GM12892 (cell line): ENCODE measurements at places on chromosomes 12 and 14.
A peak's percentile ranks its signal among the peaks of the same experiment; 100 is the strongest.

DNA sequence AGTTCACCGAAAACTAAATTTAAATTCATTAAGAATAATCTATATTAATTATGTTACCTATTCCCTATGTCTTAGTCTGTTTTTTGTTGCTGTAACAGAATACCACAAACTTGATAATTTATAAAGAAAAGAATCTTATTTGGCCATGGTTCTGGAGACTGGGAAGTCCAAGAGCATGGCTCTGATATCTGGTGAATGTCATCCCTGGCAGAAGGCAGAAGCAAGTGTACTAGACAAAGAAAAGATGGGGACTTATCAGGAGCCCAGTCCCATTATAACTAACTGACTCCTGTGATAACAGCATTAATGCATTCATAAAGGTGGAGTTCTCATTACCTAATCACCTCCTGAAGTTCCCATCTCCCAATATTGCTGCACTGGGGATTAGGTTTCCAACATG, 33.3 kb upstream of the BCAT1 start:
- DNase-seq = no peak

DNA sequence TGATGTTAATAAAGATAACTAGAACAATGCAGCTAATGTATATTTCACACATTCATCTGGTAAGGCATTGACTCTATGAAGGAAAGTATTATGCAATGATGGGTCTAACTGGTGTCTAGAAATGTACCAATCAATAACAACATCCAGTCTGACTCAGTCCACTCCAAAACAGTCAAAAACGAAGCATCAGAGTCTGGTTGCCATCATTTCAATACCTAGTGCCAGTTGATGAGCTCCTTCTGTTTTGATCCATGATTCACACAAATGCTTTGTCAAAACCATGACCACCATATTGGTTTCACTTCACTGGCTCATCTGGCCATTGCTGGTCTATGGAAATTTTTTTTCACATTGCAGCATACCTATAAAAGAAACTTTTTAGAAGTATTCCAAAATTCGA, 747.2 kb upstream of the TMEM132C start:
- no peak for DNase-seq

DNA sequence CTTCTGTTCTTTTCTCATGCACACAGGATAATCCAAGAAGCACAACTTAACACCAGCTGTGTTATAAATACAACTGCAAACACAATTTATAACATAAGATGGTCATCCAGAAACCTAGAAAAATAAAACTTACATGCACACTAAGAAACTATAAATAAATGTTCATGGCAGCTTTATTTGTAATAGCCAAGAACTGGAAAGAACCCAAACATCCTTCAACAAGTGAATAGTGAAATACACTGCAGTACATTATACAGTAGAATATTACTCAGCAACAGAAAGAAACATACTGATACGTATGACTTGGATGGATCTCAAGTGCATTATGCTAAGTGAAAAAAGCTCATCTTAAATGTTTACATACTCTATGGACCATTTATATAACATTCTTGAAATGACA, 132.7 kb downstream of the SPTSSA start:
- DNase-seq = no peak

GRCh38 chr14:41062826-41063225, 543.9 kb upstream of the LRFN5 start:
- DNase-seq = no peak

DNA sequence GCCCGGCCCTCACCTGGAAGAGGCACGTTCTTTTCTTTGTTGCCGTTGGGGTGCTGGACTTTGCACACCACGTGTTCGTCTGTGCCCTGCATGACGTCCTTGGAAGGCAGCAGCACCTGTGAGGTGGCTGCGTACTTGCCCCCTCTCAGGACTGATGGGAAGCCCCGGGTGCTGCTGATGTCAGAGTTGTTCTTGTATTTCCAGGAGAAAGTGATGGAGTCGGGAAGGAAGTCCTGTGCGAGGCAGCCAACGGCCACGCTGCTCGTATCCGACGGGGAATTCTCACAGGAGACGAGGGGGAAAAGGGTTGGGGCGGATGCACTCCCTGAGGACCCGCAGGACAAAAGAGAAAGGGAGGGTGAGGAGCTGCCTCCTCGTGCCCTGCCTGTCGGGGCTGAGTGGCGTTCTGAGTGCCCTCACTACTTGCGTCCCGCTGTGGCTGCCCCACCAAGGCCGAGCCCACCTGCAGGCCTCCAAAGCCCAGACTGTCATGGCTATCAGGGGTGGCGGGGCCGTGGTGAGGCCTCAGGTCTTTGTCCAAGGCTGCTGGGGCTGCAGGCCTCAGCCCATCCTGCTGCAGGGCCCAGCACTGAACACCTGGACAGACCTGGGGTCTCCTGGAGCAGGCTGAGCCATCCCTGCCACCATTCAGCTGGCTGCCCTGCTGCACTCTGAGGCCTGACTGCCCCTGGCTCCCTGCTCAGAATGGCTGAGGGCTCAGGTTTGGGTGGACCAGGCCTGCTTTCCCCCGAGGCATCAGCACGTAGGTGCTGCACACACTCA, 329.7 kb downstream of the TMEM121 start:
- no peak for DNase-seq

DNA sequence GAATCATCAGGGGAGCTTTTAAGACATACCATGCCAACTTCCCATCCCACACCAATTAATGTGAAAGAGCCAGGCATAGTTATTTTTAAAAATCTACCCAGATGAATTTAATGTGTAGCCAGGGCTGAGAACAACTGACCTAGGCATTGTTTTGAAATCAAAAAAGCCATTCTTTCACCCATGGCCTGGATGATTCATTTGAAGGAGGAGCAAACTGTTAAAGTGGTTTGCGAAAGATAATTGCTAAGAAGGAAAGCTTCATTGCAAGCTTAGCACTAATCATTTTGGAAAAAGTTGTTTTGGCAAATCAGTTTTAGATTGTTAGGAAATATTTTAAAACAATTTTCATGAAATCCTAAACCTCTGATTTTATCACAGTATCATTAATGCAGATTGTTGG, 2.1 kb upstream of the GTSF1 start:
- no peak for DNase-seq

GRCh38 chr14:69094481-69094880, 58.4 kb downstream of the DCAF5 start:
- no peak for DNase-seq

DNA sequence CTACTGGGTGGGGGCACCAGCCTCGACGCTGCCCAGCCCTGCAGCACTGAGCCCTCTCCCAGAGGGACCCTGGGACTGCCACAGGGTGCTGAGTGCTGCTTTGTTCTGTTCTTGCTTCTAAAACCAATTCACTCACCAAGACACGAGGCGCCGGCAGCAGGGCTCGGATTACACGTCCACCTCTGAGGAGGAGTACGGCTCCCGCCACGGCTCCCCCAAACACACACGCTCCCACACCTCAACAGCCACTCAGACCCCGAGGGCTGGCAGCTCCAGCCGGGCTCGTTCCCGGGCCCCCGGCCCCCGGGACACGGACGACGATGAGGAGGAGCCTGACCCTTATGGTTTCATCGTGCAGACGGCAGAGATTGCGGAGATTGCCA, 24.3 kb downstream of the CEP170B start:
- DNase-seq = no peak

DNA sequence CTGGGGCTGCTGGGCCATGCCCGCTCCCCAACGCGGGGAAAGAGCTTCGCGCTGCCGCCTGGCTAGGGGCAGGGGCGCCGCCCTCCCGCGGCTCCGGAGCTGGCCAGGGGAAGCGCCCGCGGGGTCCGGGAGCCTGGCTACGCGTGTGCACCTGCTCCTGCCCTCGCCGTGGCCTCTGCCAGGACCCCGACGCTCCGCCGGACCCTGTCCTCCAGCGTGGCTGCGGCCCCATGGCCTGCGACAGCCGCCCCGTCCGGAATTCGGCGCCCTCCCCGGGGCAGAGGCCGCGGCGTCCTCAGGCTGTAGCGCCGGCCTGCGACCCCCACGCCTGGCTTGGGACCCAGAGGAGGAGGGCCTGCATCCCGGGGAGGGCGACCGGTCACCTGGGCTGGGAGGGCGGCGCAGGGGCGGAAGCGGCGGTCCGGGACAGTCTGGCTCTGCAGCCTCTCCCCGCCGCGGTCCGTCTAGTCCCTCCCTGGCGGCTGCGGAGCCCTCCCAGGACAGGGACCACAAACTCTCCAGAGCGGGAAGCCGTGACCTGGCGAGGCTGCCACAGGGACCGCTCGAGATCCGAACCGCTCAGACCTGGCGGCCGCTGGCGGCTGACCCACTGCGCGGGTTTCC, 85.6 kb downstream of the ALG10 start:
- no peak for DNase-seq

GRCh38 chr14:28867571-28867970, 101.0 kb downstream of the FOXG1 start:
- DNase-seq = no peak

DNA sequence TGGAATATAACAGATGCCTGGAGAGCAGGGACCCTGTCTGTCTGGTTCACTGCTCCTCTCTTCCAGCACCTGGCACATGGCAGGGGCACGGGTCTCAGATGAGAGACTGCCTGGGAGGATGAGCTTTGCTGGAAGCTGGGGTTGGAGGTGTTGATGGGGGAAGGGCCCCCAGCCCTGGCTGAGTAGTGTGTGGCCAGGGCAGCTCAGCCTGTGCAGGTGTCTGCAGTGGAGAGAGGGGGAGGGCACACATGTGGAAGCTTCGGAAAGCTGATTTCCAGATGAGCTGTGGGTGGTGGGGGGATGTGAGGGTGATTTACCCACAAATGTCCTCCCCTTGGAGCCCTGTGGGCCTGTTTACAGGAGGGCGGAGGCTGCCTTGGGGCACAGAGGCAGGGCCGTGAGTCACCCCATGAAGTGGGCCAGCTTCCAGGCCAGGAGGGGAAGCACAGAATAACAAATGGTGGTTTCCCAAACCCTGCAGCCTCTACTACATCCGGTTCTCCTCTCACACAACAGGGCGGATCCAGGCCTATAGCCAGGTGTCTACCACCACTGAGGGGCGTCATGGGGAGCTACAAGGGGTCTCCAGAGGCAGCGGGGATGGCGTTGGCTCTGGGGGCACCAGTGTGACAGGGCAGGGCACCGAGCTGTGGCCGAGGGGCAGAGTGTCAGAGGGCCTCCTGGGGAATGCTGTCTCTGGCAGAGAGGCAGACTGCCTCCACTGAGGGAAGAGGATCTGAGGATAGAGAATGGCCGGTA, 11.0 kb downstream of the KRT7 start:
- DNase-seq = peak; percentile 81

- DNase-seq = no peak
Measured at GRCh38 chr12:121467638-121468498, 68.0 kb downstream of the RNF34 start.

- DNase-seq = no peak
Measured at GRCh38 chr12:106743270-106743988, 31.1 kb upstream of the RIC8B start.

- DNase-seq = no peak
Measured at GRCh38 chr12:57258977-57259970, 8.3 kb upstream of the STAC3 start.

DNA sequence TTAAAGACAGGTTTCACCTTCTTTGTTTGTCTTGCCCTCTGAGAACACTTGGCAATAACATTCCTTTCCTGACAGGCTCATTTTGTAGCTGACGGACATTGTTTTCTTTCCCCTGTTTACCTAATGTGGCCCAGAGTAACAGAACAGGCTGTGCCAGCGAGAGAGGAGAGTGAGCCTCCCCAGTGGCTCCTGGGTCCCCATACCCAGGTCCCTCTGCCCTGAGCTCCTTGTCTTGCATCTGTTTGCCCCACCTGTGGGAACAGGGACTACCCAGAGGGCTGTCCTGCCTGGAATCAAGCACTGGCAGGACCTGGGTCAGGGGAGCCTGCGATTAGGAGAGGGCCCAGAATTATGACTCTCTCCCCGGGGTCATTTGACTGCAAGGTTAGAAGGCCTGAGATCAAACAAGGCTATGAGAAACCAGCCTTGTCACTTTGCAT, 222.9 kb downstream of the ZFP36L1 start:
- no peak for DNase-seq

DNA sequence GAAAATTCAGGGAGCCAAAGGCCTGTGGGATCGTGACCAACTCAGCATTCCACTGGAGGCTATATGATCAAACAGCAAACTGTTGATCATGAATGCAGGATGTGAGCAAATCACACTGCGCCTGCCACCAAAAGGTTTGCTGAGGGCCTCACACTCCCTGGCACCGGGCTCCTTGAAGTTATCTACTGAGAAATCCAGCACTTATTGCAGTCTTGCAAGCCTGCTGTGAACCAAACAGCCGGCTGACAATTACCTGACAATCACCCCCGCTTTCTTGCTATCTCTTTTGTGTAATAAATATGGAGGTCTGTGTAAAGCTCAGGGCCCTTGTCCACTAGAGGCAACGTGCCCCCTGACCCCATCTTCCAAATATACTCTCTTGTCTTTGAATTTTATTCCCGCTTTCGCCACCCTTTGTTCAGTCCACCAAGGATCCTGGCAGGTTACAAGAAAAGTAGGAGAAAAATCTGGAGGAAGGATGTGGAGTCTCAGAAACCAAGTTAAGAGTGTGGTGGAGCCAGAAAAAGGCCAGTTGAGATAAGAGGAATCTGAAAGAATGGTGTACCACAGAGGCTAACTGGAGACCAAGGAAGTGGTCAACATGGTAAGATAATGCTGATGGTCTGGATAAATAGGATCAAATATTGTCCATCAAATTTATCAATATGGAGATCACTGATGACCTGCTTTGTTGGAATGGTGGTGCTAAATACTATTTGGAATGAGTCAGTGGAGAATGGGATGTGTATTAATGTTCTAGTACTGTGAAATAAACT, 229.2 kb downstream of the ALX1 start:
- DNase-seq = no peak

DNA sequence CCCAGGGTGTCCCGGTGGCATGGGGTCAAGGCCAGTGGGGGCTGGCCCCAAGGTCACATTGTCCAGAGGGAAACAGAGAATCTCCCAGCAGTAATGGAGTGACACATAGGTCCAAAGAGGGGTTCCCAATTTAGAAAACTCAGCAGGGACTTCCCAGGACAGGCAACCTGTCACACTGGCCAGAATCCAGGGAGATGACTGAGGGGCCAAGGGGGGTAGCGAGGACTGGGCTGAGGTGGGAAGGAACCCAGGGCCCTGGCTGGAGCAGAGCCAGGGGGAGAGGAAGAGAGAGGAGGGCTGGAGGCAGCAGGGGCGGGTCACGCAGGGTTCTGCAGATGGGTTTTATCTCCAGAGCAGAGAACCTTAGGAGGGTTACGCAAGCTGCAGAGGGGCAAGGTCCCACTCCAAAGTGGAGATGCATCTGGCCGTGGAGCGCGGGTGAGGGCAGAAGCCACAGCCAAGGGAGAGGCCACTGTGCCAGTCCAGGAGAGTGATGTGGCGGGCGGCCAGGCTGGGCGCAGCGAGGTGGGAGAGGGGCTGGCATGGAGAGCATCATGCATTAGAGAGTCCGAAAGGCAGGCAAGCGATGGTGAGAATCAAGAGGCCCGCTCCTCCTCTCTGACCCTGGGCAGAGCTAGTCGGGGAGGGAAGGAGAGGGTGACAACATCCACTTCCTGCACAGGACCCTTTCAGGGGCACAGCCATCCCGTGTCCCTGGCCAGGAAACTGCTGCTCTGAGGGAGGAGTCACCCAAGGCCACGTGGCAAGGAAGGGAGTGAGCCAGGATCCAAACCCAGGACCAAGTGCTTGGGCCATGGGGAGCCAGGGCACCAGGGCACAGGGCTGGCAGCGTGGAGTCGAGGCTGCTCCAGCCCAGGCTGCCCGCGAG, 29.0 kb downstream of the NCOR2 start:
- no peak for DNase-seq
